ENCODE measurements at places on chromosomes 4 and X.

- DNase-seq: no peak
Measured at GRCh38 chr4:86675548-86675947, 81.4 kb downstream of the PTPN13 start.

DNA sequence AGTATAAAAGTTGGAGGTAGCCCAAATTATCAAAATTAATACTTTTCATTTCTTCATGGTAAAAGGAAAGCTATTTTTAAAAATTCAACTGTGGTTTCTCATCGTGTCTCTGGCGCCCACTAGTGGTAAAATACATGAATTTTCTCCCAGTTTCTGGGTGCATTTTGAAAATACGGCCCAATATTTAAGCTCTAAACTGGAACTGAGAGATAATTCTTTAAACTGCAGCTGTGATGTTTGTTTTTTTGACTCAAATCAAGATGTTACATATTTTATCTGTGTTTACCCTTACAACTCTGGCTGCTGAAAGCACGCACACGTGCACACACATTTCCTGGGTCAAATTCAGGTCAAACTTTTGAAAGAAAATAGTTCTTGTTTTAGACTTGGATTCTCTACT, 123.9 kb upstream of the ACSL4 start:
- DNase-seq: no peak

- no peak for DNase-seq
Measured at GRCh38 chr4:21728304-21728703, 220.3 kb downstream of the KCNIP4 start.

GRCh38 chr4:67531379-67531962, 13.8 kb downstream of the CENPC start:
- no peak for DNase-seq

GRCh38 chrX:148513661-148514060, 13.2 kb downstream of the AFF2 start:
- no peak for DNase-seq

- no peak for DNase-seq
Measured at GRCh38 chrX:123976706-123977316, 15.3 kb downstream of the STAG2 start.

- no peak for DNase-seq
Measured at GRCh38 chr4:73220815-73221214, 37.8 kb downstream of the ANKRD17 start.

- no peak for DNase-seq
Measured at GRCh38 chr4:114907568-114907967, 205.9 kb downstream of the NDST4 start.

DNA sequence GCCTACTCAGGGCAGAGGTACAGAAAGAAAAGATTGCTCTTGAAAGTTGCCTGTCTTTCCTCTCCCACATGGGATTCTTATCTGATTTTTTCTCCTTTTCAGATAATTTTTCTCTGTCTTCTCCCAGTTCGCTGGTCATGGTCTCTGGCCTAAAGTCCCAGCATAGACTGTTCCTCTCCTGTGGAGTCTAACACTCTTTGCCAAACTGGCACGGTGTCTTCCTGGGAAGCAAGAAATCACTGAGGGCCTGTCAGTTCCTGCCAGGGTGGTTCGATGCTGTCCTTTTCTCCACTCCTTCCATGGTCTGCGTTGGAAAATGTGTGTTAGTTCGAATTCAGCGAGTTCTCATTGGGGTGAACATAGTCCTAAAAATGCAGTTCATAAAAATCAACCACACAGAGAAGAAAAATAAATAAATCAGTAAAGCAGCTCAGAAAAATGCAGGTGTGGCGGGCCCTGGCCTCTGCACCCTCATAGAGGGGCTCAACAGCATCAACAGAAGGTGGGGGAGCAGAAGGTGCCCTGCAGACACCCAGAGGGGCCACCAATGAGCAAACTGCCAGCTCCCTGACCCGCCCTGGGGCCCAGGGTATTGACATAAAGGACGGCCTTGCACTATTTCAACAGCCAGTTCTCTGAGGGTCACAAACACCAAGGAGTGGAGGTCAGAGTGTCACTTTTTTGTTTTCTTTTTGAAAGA, 2.1 kb downstream of the RGN start:
- DNase-seq: no peak

DNA sequence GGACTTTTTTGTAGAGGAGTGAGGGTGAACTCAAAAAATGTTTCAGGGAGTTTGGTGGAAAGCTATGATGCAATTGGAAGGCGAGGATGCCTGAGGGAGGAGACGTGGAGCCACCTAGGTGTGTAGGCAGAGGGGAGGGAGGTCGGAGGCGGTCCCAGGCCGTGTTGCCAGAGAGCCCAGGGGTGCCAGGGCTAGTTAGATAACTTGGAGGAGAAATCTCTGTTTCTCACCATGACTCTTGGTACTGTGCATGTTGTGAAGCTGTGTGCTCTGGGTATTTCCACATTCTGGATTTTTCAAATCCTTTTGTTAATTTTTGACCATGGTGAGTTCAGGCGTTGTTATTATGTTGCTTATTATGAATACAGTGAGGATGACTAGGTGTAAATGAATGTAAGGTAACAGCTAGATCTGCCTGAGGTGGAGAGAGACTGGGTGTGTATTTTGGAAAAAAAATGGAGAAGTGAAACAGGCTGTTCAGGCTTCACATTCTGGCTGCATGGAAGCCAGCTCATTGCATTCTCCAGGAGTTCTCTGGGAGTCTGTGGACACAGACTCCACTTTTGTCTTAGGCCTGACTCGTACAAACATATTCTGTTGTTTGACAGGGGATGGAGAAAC, 4.5 kb downstream of the RAB9A start:
- DNase-seq: no peak

GRCh38 chr4:170391066-170391740, 301.4 kb upstream of the AADAT start:
- DNase-seq: no peak

GRCh38 chrX:133923113-133923512, 62.3 kb downstream of the GPC3 start:
- no peak for DNase-seq

- DNase-seq: no peak
Measured at GRCh38 chr4:120065974-120066516, 603 bp downstream of the MAD2L1 start.

- no peak for DNase-seq
Measured at GRCh38 chr4:68582339-68582717, 6.2 kb upstream of the UGT2B17 start.

- DNase-seq: no peak
Measured at GRCh38 chr4:183517194-183517593, 12.3 kb downstream of the ING2 start.

DNA sequence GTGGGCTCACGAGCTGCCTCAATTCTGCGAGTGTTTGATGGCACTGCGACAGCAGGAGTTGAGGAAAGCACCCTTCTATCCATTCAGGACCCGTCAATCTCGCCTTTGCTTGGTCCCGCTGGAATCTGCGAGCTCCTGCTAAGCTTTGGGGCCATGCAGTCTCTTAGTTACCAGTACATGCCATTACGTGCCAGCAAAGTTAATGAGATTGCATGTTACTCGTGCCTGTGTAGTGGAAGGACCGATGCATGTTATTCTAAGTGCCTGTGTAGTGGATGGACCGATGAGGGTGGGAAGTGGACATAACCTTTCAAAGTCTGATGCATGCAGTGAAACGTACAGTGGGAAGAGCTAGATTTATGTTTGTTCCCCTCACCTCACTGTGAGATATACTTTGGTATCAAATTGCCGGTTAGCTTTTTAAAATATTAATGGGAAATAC, 569 bp downstream of the RPS3A start:
- DNase-seq: no peak

DNA sequence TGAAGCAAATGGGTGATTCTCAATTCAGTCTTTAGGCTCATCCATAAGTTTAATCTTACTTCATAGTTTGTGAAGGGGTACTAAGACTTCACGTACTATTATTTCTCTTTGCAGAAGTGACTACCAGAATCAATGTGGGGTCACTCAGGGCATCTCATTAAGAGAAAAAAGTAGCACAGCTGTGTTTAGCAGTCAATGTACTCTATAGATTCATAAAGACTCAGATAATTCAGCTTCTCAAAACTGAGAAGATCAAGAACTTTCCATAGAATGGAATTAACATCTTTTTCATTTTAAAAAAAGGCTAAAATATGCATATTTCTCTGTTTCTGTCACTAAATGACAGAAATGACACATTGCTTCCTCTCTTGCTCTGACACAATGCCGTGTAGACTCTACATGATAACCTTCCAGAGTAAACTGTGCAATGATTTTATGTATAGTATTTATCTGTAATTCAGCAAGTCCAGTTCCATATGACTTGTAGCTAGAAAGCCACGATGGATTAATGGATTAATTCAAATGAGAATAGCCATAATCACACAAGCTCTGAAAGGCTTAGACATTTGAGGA, 20.3 kb upstream of the LSM6 start:
- DNase-seq: no peak

- no peak for DNase-seq
Measured at GRCh38 chr4:130395871-130396270, 1299.9 kb downstream of the C4orf33 start.

GRCh38 chr4:26171941-26172340, 148.9 kb upstream of the RBPJ start:
- DNase-seq: no peak

- DNase-seq: no peak
Measured at GRCh38 chr4:20248155-20248558, 3.5 kb upstream of the SLIT2 start.

- DNase-seq: no peak
Measured at GRCh38 chr4:176156656-176157055, 38.7 kb downstream of the SPATA4 start.

Measured in stimulated activated CD4-positive, alpha-beta T cell treated with anti-CD3 and anti-CD28 coated beads, Interleukin-15, amount 100 ng/mL, for 1 hour (primary cell).